ENCODE measurements at places on chromosomes 16 and 17. TPM values are rescaled to one million over a fixed set of nuclear protein-coding genes. Genes with fewer than 3 reads are reported as not detected.

- no peaks in the 10 kb centered on the region for H3K27me3 ChIP-seq
- no peaks in the 10 kb centered on the region for H3K36me3 ChIP-seq
- no peak overlapping the region for H3K4me3 ChIP-seq
- DNase-seq: no peak
These were observed 14.4 kb downstream of the TENT4B start for GRCh38 chr16:50167556-50167955.

- H3K36me3 ChIP-seq: no peaks in the 10 kb centered on the region
- no peak overlapping the region for H3K4me3 ChIP-seq
- no peak overlapping the region for H3K27ac ChIP-seq
- DNase-seq: no peak
- no peaks in the 10 kb centered on the region for H3K27me3 ChIP-seq
- H3K4me1 ChIP-seq: peaks cover 23% of the 10 kb centered on the region
These were observed 1.2 kb upstream of the LITAFD start for GRCh38 chr16:8880839-8881510.

GRCh38 chr16:56140645-56141044, 50.6 kb upstream of the GNAO1 start:
- no peak overlapping the region for H3K4me3 ChIP-seq
- no peaks in the 10 kb centered on the region for H3K4me1 ChIP-seq
- H3K27ac ChIP-seq: no peak overlapping the region
- no peak for DNase-seq
- H3K27me3 ChIP-seq: no peaks in the 10 kb centered on the region

DNA sequence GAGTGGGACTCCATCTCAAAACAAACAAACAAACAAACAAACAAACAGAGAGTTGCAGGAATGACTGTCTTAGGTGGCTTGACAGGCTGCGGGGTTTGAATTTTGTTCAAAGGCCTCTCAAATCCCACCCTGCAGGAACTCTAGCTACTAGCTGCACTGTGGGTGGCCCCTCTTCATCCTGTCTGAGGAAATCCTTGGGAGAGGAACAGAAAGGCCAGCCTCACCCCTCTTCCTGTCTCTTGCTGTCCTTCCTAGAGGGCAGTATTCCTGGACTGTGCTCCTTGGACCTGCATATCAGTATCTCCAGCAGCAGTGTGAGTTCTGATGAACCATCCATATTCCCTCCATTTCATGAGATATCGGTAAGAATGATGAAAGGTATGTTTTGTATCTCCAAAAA, 2.0 kb upstream of the CCDC92B start:
- H3K27ac ChIP-seq: no peak overlapping the region
- no peak for DNase-seq
- H3K27me3 ChIP-seq: peaks cover 7% of the 10 kb centered on the region
- no peaks in the 10 kb centered on the region for H3K4me1 ChIP-seq
- no peak overlapping the region for H3K4me3 ChIP-seq

DNA sequence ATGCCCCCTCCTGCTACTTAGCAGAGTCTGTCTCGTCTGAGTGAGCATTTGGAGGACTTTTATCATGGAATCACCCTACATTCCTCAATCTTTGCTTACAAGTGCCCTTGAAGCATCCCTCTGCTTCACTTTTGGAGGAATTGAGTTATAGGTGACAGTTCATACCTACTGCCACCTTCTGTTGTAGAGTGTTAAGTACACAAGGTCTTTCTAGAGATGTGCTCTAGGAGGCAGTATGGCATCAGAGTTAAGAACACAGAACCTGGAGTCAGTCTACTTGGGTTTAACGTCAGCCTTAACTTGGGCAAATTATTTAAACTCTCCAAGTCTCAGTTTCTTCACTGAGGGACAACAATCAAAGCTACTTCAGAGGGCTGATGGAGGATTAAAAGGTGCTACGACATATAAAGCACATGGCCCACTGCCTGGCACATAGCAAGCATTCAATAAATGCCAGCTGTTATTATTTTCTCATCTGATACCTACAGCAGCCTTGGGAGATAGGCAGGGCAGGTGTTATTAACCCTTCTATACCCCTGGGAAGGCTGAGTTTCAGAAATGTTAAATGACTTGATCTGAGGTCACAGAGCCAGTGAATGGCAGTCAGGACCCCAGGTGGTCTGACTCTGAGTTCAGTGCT, 62.2 kb downstream of the UTP18 start:
- H3K27ac ChIP-seq: no peak overlapping the region
- DNase-seq: no peak
- H3K27me3 ChIP-seq: no peaks in the 10 kb centered on the region

GRCh38 chr17:9802294-9802693, 10.9 kb upstream of the DHRS7C start:
- no peaks in the 10 kb centered on the region for H3K4me1 ChIP-seq
- H3K27me3 ChIP-seq: no peaks in the 10 kb centered on the region
- H3K36me3 ChIP-seq: no peaks in the 10 kb centered on the region
- no peak overlapping the region for H3K4me3 ChIP-seq
- no peak overlapping the region for H3K27ac ChIP-seq
- DNase-seq: no peak

- no peaks in the 10 kb centered on the region for H3K36me3 ChIP-seq
- H3K4me3 ChIP-seq: no peak overlapping the region
- no peaks in the 10 kb centered on the region for H3K4me1 ChIP-seq
These were observed 593.8 kb downstream of the MAF start for GRCh38 chr16:79006765-79007164.

GRCh38 chr17:80694085-80694991, 149.7 kb downstream of the RPTOR start:
- H3K36me3 ChIP-seq: no peaks in the 10 kb centered on the region
- no peak overlapping the region for H3K4me3 ChIP-seq

GRCh38 chr16:23278031-23278430, 24.1 kb upstream of the SCNN1B start:
- H3K36me3 ChIP-seq: no peaks in the 10 kb centered on the region
- H3K4me1 ChIP-seq: no peaks in the 10 kb centered on the region
- no peak overlapping the region for H3K27ac ChIP-seq

GRCh38 chr17:50524838-50525237, 7.7 kb upstream of the EPN3 start:
- H3K36me3 ChIP-seq: no peaks in the 10 kb centered on the region
- peaks cover 17% of the 10 kb centered on the region for H3K27me3 ChIP-seq
- no peak for DNase-seq
- no peak overlapping the region for H3K4me3 ChIP-seq
- no peaks in the 10 kb centered on the region for H3K4me1 ChIP-seq

DNA sequence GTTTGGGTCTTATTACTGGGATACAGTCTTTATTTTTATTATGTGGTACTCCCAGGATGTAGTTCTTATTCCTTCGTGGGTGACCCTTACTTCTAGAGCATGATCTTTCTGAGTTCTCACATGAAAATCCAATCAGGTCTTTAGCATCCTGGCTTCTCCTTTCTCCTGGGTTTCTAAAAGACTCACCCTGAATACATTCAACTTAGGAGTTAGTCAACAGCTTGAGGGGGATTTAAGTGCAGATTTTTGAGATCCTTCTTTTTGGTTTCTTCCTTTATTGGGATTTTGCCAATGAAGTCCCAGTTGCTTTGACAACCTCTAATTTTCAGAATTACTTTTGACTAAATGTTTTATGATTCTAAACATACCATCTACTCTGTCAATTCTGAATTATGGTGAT, 68.2 kb downstream of the SIAH1 start:
- H3K4me1 ChIP-seq: peaks cover 8% of the 10 kb centered on the region
- H3K27me3 ChIP-seq: no peaks in the 10 kb centered on the region
- no peak overlapping the region for H3K27ac ChIP-seq
- no peaks in the 10 kb centered on the region for H3K36me3 ChIP-seq
- no peak overlapping the region for H3K4me3 ChIP-seq

- no peaks in the 10 kb centered on the region for H3K27me3 ChIP-seq
- H3K4me3 ChIP-seq: peak overlapping the region; percentile 41
- H3K4me1 ChIP-seq: peaks cover 9% of the 10 kb centered on the region
These were observed 25.5 kb upstream of the ALKBH5 start for GRCh38 chr17:18158022-18158600.

DNA sequence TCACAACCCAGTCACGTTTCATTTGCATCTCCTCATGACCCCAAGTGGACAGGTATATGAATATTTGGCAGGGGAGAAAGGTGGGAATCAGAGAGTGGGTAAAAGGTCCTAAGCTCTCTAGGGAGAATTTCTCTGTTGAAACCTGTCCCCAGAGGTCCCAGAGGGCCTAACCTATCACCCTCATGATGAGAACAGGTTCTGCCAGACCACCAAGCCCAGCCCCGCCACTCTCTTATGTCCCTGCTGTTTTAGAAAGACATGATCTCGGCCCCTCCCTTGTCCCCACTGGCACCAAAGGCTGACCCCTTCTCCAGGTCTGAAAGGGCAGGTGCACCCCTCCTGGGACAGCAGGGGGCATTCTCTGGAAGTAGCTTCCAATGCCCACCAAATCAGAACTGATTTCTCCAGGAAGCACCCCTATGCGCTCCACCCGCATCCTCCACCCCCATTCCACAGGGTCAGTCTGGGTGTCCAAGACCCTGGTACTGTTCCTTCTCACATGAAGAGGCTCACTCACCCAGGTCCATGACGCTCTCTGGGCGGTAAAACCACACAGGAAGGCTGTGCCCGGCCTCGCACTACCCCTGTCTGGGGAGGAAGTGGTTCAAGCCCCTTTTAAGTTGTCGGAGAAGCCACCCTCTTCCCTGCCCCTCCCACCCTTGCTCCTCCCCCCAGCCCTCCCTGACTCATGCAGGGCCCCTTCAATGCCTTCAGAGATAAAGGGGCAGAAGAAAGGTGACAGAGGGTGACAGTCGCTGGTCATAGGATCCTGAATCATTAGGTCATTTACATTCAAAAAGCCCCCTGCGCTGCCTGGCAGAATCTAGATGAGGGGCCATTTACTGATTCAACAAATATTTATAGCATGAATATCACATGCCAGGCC, at the start of gene CCR7:
Gene CCR7, minus strand, starts transcription at position 590 of the 886 bp plus-strand sequence. Its CDS starts 63 bp downstream, at position 527.
- H3K4me3 ChIP-seq: no peak within 1 kb of the TSS
- H3K4me1 ChIP-seq: peaks cover 5% of the 10 kb centered on the region
- no peaks in the 10 kb centered on the region for H3K36me3 ChIP-seq
- H3K27me3 ChIP-seq: peaks cover 33% of the 10 kb centered on the region

DNA sequence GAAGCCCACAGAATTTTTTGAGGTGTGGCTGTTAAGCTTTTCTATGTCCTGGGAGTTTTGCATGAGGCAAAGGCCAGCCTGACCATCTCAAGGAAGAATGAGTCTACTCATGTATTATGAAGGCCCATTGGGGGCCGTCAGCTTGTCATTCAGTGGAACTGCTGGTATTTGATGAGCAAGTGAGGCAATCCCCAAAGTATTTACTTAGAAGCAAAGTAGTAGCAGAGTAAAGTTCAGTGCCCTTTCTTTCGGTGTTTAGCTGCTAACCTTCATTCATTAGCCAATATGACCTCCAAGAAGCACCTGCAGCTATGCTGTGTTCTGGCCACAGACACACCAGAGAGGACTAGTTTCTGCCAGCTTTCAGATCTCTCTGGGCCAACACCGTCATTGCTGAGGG, 80.2 kb downstream of the RPA1 start:
- DNase-seq: no peak
- no peak overlapping the region for H3K4me3 ChIP-seq
- peaks cover 25% of the 10 kb centered on the region for H3K27me3 ChIP-seq
- H3K27ac ChIP-seq: no peak overlapping the region
- peaks cover 3% of the 10 kb centered on the region for H3K4me1 ChIP-seq
- no peaks in the 10 kb centered on the region for H3K36me3 ChIP-seq

DNA sequence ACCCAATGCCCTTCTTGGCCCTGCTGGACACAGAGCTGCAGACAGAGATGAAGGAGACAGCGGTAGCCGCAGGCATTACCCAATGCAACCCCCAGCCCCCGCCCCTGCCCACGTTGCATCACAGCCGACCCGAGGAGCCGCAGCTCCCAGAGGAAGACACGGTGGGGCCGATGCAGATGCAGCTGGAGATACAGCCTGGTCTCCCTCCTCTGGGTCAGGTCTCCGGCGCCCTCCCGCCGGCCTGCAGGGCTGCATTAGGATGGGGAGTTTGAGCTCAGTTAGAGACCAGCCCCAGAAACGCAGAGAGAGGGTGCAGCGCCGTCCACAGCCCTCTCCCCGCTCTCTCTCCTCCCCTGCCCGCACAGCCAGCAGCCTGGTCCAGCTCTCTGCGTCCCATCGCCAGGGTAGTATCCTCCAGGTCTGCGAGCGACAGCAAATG, 19.4 kb upstream of the UBE2I start:
- H3K27ac ChIP-seq: no peak overlapping the region
- H3K4me1 ChIP-seq: no peaks in the 10 kb centered on the region
- H3K36me3 ChIP-seq: no peaks in the 10 kb centered on the region
- no peak for DNase-seq
- peaks cover 24% of the 10 kb centered on the region for H3K27me3 ChIP-seq

- no peaks in the 10 kb centered on the region for H3K4me1 ChIP-seq
- H3K27ac ChIP-seq: no peak overlapping the region
- H3K27me3 ChIP-seq: peaks cover 11% of the 10 kb centered on the region
- H3K4me3 ChIP-seq: no peak overlapping the region
- no peak for DNase-seq
These were observed 23.6 kb downstream of the GSDMB start for GRCh38 chr17:39894681-39895376.

DNA sequence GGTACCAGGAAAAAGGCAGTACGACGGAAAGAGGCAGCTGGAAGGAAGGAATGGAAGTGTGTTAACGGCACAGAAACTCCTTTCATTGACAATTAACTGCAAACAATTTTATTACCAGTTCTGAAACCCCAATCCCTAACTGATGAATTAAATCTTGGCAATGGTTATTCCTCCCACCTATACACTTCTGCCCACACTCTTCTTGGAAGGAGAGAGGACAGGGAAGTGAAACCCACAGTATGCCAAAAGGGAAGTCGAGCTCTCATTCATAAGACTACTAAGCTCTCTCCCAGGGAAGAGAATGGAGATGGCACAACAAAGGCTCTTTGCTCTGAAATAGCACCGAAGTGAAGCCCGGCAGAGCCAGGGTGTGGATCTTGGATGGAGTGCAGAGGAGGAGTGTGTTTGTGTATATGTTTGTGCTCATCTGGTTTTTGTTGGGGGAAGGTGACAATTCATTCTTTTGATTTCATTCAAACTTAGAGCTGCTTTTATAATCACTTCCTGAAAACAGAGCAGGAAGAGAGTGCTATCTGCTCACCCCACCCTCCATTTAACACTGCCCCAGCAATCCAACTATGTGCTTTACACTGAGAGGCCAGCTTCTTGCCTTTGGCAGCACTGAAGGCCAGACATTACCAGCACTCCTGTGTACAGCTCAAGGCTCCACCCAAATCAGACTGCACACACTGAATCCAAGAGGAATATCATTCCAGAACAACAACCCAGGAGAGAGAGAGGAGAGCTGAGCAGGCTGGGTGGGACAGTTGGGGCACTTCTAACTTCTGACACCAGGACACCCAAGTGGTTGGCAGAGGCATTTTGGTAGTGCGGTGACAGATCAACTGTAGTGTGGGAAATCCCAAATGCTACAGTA, 68.7 kb downstream of the HIC1 start:
- peak; percentile 65 for DNase-seq
- H3K4me3 ChIP-seq: no peak overlapping the region
- no peaks in the 10 kb centered on the region for H3K27me3 ChIP-seq
- peaks cover 12% of the 10 kb centered on the region for H3K4me1 ChIP-seq

- H3K27ac ChIP-seq: no peak overlapping the region
- no peak for DNase-seq
- no peak overlapping the region for H3K4me3 ChIP-seq
- no peaks in the 10 kb centered on the region for H3K27me3 ChIP-seq
- no peaks in the 10 kb centered on the region for H3K36me3 ChIP-seq
These were observed 515.0 kb upstream of the SALL1 start for GRCh38 chr16:51666074-51666473.

GRCh38 chr17:45406107-45406506, 26.6 kb downstream of the ARHGAP27 start:
- H3K27ac ChIP-seq: no peak overlapping the region
- no peaks in the 10 kb centered on the region for H3K36me3 ChIP-seq
- peaks cover 8% of the 10 kb centered on the region for H3K27me3 ChIP-seq
- no peak overlapping the region for H3K4me3 ChIP-seq

Gene TEX19
- not detected for polyA plus RNA-seq

Gene FADS6
- polyA plus RNA-seq: not detected

Gene PPP1R27
- polyA plus RNA-seq: not detected

Gene CALCOCO2
- polyA plus RNA-seq: 85.2 TPM

Gene CYLD
- 22.1 TPM for polyA plus RNA-seq

Gene CES5A
- not detected for polyA plus RNA-seq

Gene WSCD1
- polyA plus RNA-seq: 0.06 TPM

Gene SMPD3
- 0.01 TPM for polyA plus RNA-seq
